CD4-positive, alpha-beta T cell treated with Interleukin-4 for 4 hours (primary cell): ENCODE measurements at places on chromosomes 12 and 14.
A peak's percentile ranks its signal among the peaks of the same experiment; 100 is the strongest.

GRCh38 chr12:77916276-77916675 lies 85.6 kb downstream of the NAV3 start:
- DNase-seq, result no peak

- no peak for DNase-seq
Observed at GRCh38 chr12:27344246-27344645, 11.6 kb downstream of the BMAL2 start.

DNA sequence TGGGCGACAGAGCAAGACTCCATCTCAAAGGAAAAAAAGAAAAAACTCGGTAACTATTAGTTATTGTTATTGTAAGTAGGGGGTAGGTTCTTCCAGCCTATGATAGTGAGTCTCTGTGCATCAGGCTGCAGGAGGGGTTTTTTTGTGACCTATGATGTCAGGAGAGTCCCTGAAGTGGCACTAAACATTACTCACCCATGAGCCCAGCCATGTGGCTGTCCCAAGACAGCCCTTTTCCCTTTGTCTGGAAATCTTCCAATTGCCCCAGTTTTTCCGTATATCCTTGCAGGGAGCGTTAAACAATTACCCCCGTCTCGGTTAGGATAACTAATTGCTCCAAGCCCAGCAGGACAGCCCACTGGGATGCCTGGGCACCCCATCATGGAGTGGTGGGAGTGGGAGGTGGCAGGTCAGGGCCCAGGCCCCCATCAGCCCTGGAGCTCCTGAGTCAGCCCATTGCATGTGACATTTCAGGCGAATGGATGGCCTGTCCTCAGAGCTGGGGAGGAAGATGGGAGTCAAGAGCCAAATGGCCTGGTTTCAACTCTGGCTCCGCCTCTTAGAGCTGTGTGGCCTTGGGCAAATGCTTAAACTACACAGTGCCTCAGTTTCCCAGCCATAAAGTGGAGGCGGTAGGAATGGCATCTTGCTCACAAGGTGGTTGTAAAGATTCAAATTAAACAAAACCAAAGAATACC lies 16.4 kb downstream of the PHETA1 start:
- no peak for DNase-seq

GRCh38 chr12:14400599-14400998 lies 35.1 kb downstream of the ATF7IP start:
- DNase-seq, result no peak

- no peak for DNase-seq
Observed at GRCh38 chr14:88233915-88234314, 89.2 kb downstream of the KCNK10 start.

GRCh38 chr14:93045211-93045674 lies 70.5 kb downstream of the ITPK1 start:
- DNase-seq, result no peak

- no peak for DNase-seq
Observed at GRCh38 chr14:100214770-100215083, 24.2 kb upstream of the YY1 start.

DNA sequence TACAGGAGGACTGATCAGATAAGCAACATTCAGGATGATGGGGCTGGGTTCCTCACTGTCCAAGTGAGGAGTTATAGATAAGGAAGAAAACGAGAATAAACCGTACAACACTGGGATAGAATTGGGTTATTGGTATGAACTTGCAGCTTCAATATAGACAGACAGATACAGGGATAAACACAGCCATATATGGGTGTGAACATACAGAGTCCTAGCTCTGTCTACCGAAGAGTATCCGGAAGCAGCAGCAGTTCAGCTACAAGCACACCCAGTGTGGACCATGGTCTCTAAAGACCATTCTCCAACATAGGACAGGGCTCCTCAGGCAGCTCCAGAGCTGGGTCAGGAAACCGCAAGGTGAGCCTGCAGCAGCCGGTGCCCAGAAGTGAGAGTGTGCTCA lies 40.8 kb downstream of the CDC42BPB start:
- no peak for DNase-seq

DNA sequence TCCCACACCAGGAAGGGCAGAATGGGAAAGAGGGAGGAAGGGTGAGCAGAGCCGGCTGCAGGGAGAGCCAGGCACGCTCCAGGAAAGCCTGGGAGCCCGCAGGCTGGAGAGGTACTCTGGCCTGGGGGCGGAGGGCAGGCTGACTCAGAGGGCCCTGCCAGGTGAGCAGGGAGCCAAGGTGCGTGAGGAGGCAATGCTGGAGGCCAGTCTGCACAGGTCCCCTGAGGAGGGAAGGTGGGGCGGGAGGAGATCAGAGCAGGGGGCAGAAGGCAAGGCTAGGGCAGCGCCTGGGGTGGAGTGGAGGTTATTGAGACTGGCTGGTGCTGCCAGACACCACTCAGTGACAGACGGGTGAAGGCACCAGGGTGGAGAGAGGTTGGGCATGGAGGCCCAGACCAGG lies 385.0 kb downstream of the BCL11B start:
- no peak for DNase-seq

GRCh38 chr14:77316872-77317301 lies 3.8 kb downstream of the POMT2 start:
- no peak for DNase-seq

GRCh38 chr12:27185234-27186021 lies 58.7 kb upstream of the STK38L start:
- DNase-seq, result no peak

- no peak for DNase-seq
Observed at GRCh38 chr12:62697893-62698292, 231.3 kb downstream of the MON2 start.

GRCh38 chr14:50093496-50093895 lies 22.9 kb downstream of the VCPKMT start:
- DNase-seq, result no peak

GRCh38 chr14:93332397-93332852 lies 411 bp downstream of the BTBD7 start:
- DNase-seq, result no peak

DNA sequence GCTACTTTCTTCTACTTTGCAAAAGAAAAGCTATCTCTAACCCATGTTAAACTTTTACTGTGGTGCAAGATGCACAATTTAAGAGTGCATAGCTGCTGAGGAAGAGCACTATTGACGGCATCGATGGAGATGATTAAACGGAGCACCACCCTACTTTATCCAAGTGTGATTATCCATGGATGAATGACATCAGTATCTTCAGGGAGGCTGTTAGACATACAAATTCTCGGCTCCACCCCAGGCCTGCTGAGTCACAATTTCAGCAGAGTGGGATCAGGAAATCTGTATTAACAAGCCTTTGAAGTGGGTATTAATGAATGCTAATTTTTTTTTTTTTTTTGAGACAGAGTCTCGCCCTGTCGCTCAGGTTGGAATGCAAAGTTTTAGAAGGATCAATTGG lies 16.2 kb downstream of the SLC2A14 start:
- DNase-seq, result no peak

GRCh38 chr14:52429451-52429850 lies 115.3 kb downstream of the PTGER2 start:
- DNase-seq, result no peak

DNA sequence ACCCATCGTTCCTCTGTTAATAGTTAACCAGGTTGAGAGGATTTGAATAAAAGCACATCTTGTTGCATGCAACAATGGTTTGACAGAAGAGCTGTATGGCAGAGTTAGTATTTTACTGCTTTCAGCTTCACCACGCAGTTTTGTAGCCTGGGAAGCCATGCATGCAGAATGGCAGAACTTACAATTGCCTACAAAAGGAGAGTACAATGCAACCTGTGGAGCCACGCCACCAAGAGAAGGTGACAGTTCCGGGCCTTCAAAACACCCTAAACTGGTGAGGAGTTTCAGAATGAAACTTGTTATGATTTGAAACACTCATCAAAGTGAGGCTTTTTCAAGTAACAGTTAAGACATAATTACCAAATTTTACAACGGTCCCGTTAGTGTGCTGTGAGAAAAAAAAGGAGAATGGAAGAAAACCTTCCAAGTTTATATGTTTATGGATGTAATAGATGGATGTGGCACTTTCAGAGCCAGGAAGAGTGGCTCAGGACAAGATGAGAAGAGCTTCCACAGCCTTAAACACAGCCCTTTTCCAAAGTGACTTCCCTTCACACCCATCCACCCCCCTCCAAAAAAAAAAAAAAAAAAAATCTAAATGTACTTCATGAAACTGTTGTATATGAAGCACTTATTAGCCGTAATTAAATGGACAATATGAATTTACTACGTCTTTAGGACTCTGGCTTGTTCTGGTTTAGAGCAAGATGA lies 158.7 kb downstream of the EGLN3 start:
- no peak for DNase-seq

GRCh38 chr12:8226355-8226754 lies 1.1 kb downstream of the FAM90A1 start:
- no peak for DNase-seq

- peak; percentile 11 for DNase-seq
Observed at GRCh38 chr12:96425321-96425720, 25.1 kb upstream of the CDK17 start.

DNA sequence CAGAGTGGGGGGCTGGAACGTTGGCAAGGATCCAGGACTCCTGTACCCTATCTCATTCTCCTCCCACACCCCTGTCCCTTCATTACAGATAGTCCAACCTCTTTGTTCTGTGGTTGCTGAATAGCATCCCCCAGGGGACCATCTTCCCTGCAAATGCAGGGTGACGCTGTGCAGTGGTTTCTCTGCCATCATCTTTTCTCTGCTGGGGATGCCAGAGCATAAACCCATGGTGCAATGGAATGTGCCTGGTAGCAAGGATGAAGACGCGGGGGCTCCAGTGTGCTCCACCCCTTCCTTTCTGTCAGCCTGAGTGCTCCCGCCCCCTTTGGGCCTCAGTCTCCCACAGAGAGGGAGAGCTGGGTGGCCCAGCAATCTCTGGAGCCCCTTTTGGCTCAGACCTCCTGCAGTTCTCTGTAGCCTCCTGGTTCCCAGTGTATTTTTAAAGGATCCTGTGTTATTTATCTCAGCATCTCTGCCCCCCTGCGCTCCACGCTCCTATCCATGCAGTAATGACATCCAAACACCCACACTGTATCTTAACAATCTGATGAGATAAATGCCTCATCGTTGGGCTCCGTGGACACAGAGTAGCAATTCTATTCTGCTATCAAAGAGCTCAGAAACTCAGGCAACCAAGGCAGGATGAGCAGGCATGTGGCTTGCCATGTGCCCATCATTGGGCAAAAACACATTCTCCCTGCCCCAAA lies 212.8 kb downstream of the CACNA1C start:
- no peak for DNase-seq

GRCh38 chr14:72545411-72546311 lies 348.2 kb downstream of the DPF3 start:
- no peak for DNase-seq

DNA sequence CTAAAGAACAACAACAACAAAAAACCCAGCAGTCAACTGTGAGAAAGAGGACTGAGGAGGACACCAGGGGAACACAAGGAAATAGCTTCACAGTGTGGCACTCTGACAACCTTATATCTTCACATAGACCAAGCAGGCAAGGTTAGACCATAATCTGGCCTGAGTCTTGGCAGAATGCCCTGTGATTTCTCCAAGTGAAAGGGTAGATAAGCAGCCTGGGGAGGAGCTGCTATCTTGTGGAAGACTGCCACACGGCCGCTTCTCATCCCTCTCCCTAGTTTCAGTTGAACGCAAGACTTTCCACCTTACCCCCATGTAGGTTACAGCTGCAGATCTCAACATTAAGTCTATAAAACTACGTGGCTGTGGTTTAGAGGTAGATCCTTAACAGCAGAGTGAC lies 3.7 kb downstream of the SLC25A21 start:
- DNase-seq, result no peak
